ENCODE measurements at places on chromosomes 16 and 17.
A peak's percentile ranks its signal among the peaks of the same experiment; 100 is the strongest.

- no peak for DNase-seq
Observed at GRCh38 chr17:8924595-8924994, 40.9 kb downstream of the PIK3R5 start.

- DNase-seq: no peak
Observed at GRCh38 chr16:17471719-17472461, 1.1 kb upstream of the XYLT1 start.

GRCh38 chr17:39209317-39210092 lies 9.4 kb downstream of the RPL19 start:
- peak; percentile 76 for DNase-seq

DNA sequence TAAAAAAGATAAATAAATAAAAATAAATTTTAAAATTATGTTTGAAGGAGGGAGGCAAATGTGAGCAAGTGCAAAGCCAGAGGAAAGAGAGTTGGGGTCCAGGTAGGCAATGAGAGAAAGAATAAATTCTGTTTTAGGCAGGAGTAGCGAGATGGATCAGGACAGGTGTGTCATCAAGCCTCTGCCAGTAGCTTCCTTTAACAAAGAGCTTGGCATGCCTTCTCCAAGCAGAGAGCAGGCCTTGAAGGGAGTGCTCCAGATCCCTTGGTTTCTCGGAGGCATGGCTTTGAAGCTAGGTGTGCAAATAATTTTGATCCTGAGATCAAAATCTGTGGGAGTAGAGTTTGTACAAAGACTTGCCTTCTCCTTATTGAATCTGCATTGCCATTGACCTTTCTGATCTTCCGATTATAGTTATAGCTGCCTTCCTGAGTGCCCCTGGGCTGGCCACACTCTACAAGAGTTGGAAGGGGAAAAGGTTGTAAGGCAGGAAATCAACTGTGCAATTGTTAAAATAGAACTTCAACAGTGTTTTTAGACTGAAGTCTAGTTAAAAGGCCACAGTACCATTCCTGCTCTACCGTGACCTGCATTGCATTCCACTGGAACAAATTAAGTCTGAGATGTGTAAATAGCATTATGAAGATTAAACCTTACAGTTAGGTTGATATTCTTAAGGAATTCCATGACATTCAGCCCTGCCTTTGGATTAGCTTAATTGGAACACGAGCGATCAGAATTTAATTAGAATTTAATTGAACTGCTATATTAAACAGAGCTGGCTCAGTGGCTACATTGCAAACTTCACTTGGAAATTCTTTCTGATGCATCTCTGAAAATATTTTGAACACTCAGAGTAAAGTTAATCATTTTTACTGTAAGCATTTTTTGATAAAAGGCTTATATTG lies 33.7 kb downstream of the IQCK start:
- DNase-seq: no peak

DNA sequence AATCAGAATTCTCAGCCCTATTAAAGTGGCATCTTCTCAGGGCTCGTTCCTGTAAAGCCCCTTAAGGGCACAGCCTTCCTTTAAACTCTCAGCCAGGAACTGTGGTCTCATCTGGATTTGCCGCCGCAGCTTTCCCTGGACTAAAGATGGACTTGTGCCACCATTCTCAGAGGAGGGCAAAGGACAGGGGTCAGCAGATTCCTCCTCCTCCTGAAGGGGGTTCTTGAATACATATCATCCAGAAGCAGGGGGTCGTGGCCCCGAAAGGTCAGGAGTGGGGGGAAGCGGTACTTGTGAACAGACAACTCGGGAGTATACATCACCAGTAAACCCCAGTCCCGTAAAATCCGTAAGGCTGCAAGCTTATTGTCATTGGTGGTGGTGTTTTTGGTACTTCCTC lies 174.8 kb downstream of the RPTOR start:
- no peak for DNase-seq

DNA sequence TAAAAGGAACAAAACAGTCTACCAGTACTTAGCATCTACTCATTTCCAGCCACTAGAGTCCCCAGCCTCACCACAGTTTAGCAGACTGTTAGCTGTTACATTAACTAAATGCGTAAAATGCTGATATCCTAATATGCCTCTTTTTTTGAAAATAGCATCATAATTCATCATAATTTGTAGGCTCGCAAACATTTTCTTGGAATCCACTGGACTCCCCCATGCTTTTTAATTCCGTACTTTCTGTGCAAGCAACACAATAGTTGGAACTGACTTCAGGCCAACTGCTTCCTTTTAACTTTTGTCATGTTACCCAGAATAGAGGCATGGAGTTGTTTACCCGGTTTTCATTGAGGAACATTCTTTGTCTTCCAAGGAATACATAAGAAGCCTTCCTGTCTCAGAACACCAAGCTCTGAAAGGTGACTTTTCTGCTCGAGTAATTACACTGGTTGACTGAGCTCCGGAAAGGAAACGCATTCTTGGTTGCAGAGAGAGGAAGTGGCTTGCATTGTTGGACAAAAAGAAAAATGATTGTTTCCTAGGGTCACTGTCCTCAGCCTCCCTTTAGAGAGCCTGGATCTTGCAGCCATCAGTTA lies 30.9 kb upstream of the SEC14L1 start:
- DNase-seq: no peak

DNA sequence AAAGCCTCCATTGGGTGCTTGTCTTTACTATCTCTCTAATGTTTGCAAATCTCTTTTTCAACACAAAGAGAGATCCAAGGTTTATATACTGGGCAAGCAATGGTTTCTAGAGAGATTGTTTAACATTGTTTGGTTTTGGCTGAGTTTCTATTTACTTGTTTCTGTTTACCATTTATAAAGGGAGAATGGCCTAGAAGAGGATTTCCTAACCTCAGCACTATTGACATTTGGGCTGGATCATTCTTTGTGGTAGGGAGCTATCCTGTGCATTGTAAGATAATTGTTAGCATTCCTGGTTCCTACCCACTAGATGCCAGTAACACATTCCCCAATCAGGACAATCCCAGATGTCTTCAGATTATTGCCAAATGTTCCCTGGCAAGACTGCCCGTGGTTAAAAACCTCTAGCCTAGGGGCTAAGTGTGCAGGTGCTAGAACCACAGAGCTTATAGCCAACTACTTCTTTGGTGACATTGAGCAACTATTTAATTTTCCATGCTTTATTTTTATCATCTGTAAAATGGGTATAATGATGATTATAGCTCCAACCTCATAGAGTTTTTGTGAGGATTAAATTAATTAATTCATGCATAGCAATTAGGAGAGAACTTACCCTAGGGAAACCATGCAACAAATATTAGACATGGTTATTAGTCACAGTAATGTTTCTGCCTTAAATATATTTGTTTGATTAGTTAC lies 413.9 kb upstream of the MAF start:
- DNase-seq: no peak

DNA sequence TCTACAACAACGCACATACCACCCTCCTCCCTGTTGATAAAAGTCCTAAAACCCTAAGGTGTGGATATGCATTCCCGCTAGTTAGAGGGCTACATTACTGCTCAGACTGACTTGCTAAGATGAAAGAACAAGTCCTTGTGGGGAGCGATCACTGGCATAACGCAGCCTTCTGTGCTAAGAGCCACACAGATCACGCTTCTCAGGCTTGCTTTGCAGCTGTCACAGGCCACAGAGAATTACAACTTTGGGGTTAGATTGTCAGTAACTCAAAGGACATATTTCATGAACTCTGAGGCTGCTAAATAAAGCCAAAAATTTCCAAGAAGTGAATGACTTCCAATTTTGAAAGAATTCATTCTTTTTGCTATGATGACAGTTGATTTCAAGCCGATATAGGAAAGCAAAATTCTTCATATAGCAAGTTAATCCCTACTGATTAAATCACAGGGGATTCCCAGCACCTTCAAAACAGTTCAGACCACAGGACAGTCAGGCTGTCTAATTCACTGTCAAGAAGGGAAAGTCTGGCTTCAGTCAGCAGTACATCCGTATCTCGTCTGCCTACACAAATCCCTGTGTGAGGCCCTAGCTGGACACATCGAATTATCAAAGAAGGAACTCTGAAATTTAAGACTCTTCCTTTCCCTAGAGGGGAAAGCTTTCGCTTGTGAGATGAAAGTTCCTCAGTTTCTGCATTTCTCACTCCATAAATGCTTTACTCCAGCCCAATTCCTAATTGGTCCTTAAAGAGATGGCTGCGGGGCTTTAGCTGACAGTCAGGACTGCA lies 107.1 kb downstream of the VPS53 start:
- no peak for DNase-seq

DNA sequence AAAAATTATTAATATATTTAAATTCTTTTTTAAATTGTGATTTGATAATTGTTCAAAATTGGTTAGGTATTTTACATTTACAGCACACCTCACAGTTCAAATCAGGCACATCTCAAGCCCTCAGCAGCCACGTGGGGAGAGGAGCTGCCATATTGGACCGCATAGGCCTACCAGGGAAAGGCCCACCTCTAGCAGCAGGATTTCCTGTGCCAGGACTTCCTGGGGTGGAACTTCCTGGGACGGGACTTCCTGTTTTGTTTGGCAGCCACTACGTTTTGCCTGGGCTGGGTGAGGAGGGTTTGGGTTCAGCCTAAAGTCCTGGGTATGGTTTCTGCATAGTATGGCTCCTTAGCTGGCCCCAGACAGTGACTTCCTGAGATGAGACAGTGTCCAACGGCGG lies 298.5 kb upstream of the FOXF1 start:
- DNase-seq: no peak

- DNase-seq: no peak
Observed at GRCh38 chr16:87551487-87551886, 50.8 kb upstream of the JPH3 start.

DNA sequence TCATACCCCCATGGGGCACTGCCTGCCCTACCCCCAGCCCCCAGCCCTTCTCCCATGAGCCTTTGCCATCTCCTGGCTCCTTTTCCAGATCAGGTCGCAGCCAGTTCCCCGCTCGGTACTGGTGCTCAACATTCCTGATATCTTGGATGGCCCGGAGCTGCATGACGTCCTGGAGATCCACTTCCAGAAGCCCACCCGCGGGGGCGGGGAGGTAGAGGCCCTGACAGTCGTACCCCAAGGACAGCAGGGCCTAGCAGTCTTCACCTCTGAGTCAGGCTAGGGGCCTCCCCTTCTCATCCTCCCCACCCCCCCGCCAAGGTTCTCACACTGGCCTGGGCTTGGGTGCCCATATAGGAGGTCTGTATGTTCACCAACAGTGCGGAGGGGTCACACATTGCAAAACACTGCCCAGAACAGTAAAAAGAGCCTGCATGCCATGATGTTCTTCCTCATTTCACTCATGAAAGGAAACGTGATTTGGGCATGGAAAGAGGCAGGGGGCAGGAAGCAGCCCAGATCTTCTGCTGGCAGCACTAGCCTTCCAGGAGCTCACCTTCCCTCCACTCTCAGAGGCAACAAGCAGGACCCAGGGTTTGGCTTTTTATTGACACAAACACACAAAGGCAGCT lies 7.5 kb downstream of the IFI35 start:
- DNase-seq: no peak

Data from COR-L47 (cell line).